ENCODE measurements at places on chromosomes 2 and 18.

DNA sequence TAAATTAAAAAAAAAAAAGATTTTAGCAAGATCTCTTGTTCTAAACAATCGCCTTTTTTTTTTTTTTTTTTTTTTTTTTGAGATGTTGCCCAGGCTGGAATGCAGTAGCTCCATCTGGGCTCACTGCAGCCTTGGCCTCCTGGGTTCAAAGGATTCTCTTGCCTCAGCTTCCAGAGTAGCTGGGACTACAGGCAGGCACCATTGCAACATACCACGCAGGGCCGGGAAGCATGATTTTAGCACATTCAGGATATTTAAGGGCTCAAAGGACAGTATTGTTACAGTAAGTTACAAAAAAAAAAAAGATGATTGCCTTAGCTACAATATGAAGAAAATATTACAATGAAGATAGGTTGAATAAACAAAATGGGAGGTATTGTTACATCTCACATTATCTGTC lies 29.5 kb upstream of the SAP130 start:
- DNase-seq, result no peak

GRCh38 chr2:240733803-240734495 lies 42.3 kb downstream of the AQP12A start:
- no peak for DNase-seq

DNA sequence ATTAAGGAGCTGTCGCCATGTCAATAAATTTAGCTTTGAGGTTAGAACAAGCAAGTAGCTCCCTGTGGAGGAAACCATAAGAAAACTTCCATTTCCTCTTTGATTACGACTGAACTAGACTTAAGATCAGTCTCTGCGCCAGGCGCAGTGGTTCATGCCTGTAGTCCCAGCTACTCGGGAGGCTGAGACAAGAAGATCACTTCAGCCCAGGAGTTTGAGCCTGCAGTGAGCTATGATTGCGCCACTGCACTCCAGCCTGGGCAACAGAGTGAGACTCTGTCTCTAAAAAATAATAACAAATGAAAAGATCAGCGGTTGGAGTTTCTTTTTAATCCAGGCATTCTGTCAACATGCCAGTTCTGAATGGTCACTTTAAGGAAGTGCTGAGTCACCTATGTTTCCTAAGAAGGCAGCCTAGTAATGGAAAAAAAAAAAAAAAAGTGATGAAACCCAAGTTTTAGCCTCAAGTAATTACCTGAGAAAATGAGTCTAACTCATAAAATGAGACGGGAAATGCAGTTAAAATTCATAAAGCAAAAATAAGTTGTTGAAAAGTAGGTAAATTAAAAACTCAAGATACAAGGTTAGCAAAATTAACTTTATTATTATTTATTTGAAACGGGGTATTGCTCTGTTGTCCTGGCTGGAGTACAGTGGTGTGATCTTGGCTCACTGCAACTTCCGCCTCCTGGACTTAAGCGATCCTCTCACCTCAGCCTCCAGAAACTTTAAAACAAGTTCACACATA lies 10.2 kb downstream of the C18orf32 start:
- DNase-seq, result no peak

- no peak for DNase-seq
Measured at GRCh38 chr18:48879008-48879431, 71.7 kb downstream of the SMAD7 start.

- no peak for DNase-seq
Measured at GRCh38 chr2:59827677-59828076, 725.8 kb downstream of the BCL11A start.

GRCh38 chr2:200033929-200034328 lies 78.5 kb downstream of the MAIP1 start:
- no peak for DNase-seq

DNA sequence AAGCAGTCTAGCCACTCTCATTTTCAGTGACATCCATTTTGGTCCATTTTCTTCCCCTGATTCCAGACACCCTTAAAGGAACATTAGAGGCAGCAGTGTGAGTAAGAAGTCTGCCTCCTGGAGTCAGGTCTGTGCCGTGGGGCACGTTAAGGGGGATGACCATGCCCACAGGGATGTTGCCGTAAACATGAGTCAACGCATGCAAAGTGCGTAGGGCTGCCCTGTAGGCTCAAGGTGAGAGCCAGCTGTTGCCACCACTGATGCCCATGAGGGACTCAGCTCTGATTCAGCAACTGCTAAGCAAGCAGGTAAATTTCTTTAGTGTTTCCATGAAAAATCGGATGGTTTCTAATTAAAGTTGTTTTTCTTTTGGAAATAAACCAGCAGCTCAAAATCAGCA lies 61.4 kb upstream of the TFCP2L1 start:
- no peak for DNase-seq

- no peak for DNase-seq
Measured at GRCh38 chr18:72692086-72692485, 147.9 kb upstream of the CBLN2 start.

GRCh38 chr2:152406119-152406835 lies 71.3 kb downstream of the FMNL2 start:
- DNase-seq, result no peak

- DNase-seq, result no peak
Measured at GRCh38 chr2:36271266-36271665, 84.3 kb upstream of the CRIM1 start.

GRCh38 chr2:56464613-56465012 lies 280.8 kb downstream of the CCDC85A start:
- DNase-seq, result no peak

DNA sequence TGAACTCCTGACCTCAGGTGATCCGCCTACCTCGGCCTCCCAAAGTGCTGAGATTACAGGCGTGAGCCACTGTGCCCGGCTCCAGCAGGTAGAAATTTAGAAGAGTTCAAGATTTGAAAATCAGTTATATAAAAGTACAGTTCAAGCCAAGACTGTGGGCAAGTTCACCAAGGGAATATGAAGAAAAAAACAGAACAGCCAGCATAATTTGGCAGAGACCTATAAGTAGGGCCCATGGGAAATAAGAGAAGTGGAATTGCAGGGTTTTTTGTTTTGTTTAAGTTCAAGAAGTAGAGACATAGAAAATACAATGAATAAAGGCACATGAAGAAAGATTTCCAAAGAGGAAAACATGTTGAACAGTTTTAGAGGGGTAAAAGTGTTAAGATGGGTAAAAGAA lies 57.9 kb downstream of the BAZ2B start:
- no peak for DNase-seq

DNA sequence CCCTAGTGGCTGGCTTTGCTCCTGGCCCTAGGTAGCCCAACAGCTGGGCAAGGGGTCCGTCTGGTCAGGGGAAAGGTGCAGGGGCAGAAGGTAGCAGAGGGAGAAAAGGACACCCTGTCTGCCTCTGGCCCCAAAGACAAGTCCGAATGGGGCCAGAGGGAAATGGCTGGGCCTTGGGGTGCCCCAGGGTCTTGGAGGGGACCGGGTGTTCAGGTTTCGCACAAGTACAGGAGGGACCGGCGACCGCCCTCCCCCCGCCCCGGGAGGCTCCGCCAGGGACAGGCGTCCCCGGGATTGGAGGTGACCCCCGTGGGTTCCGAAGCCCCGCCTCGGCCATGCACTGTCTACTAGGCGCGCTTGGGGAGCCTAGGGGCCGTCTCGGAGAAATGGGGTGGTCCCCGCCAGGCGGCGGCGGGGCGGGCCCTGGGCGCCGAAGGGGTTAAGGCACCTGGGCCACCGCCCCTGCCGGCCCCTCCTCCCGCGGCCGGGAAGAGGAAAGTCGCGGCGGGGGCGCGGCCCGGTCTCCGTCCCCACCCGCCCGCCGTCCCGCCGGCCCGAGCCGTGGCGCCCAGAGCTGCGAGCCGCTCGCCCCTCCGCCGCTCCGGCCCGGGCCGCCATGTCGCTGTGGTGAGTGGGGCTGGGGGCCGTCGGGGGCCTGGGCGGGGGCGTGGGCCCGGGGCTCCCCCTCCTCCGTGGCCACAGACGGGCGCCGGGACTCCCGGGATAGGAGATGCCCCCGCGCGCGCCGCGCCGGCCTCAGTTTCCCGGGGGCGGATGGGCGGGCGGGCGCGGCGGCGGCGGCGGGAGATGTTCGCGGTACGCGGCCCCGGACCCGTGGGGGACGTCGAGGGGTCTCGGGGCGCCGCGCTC lies at the start of gene B3GNT7:
TSS of gene B3GNT7 (plus strand) at position 523 of the 870 bp plus-strand sequence. CDS start at position 617, 94 bp downstream.
- no peak for DNase-seq

GRCh38 chr2:102055346-102055990 lies 63.7 kb downstream of the IL1R2 start:
- DNase-seq, result no peak

GRCh38 chr2:2645162-2645855 lies 314.2 kb upstream of the MYT1L start:
- no peak for DNase-seq

- DNase-seq, result no peak
Measured at GRCh38 chr2:214543386-214543955, 132.6 kb downstream of the VWC2L start.

GRCh38 chr2:105862843-105863242 lies 118.1 kb downstream of the NCK2 start:
- DNase-seq, result no peak

DNA sequence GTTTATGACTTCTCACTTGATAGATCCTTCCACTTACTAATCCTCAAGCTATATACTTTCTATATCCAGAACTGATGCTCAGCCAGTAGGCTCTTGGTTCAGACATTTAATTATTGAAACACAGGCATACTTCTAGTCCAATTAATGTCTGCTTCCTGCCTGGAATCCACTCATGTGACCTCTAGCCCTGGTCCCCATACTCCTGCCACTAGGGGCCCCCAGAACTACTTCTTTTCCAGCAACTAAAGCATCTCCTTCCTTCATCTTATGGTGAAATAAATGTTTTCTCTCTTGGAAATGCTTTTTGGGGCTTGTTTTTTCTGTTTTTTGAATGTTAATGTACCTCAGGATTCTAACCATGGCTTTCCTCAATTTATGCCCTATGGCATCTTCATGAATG lies 527.6 kb downstream of the SATB2 start:
- no peak for DNase-seq

GRCh38 chr2:9573840-9574239 lies 18.2 kb upstream of the ADAM17 start:
- no peak for DNase-seq

DNA sequence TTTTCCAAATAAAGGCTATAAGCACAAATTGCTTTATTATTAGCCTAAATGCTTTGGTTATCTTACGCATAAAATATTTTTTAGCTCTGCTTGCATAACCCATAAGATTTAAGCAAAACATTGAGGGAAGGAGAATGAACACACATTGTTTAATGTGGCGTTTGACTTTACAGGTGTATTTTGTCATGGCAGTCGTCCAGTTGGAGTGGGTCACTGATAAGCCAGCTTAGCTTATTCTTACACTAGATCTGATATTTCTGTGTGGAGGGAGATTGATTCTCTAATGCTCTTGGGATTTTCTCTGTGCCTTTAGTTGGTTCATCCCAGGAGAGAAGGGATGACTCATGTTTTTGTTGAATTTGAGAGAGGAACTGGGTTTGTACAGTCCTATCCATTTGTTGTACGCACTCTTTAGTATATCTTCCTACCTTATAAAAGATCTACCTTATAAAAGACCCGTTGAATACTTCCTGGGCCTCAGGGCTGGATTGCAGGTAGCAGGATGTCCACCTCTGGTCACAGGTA lies 47.5 kb upstream of the ACYP2 start:
- no peak for DNase-seq

- no peak for DNase-seq
Measured at GRCh38 chr2:140775411-140775810, 1355.4 kb downstream of the LRP1B start.

- DNase-seq, result no peak
Measured at GRCh38 chr2:69141061-69141460, 128.1 kb downstream of the ANTXR1 start.

DNA sequence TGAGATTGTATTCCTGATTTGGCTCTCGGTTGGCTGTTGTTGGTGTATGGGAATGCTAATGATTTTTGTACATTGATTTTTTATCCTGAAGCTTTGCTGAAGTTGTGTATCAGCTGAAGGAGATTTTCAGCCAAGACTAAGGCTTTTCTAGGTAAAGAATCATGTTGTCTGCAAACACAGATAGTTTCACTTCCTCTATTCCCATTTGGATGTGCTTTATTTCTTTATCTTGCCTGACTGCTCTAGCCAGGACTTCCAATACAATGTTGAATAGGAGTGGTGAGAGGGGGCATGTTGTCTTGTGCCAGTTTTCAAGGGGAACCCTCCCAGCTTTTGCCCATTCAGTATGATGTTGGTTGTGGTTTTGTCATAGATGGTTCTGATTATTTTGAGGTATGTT lies 90.4 kb downstream of the CYP26B1 start:
- DNase-seq, result no peak

DNA sequence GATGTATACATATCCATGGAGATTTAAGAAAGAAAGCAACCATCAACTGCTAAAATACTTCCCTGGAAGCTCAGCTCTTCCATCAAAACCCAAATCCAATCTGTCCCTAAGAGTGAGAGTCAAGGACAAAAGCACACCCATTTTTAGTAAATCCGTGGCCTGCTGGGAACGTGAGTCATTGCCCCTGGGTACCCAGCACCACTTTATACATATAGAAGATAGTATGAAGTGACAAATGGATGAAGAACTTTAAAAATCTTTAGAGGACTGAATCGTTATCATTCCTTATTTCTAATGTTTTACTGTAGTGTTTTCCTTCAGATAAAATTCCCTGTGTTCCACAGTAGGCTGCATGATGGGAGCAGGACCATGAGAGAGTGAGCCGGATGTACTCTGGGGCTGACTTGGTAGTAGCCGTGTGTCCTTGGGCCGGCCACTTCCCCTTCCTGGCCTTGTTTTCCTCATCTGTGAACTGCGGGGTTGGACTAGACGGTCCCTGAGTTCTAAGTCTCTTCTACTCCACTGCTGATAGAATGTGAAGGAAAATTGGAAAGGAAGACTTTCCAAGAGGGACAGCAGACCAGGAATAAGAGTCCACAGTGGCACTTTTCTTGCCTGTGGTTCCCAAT lies 28.5 kb upstream of the CEP68 start:
- DNase-seq, result no peak

- no peak for DNase-seq
Measured at GRCh38 chr18:59040770-59041148, 98.9 kb upstream of the SEC11C start.
